Activated T-cell treated with anti-CD3 and anti-CD28 coated beads, Interleukin-2, amount 50 U/mL, for 72 hours (primary cell): ENCODE measurements at places on chromosomes 1 and 21.
A peak's percentile ranks its signal among the peaks of the same experiment; 100 is the strongest.

DNA sequence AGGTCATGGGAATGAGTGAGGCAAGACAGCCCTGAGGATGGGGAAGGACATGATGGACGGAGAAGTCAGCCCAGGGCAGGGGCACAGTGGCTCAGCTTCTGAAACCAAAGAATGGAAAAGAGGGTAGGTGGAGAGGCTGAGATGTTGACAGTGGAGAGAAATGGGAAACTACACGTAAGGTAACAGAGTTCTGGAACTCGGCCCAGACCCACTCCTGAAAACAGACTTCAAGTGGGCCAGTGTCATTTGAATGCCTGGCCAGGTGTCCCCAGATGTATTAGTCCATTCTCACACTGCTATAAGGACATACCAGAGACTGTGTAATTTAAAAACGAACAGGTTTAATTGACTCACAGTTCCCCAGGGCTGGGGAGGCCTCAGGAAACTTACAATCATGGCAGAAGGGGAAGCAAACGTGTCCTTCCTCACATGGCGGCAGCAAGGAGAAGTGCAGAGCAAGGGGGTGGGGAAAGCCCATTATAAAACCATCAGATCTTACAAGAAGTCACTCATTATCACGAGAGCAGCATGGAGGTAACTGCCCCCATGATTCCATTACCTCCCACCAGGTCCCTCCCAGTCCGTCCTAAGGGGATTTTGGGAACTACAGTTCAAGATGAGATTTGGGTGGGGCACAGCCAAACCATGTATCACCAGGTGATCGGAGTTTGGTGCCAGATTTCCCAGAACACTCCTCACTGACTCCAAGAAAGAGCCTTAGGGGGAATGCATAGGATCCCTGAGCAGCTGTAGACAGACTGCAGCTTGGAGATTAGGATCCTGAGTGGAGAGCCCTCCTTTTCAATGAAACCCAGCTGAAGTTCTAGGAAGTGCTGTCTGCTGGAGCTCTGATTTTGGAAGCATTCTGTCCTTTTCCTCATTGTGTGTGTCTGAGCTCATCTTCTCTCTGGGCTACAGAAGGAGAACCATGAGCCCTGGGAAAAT lies 40.3 kb downstream of the FHAD1 start:
- no peak for DNase-seq

- DNase-seq = no peak
Measured at GRCh38 chr1:2468540-2468939, 7.5 kb upstream of the PLCH2 start.

DNA sequence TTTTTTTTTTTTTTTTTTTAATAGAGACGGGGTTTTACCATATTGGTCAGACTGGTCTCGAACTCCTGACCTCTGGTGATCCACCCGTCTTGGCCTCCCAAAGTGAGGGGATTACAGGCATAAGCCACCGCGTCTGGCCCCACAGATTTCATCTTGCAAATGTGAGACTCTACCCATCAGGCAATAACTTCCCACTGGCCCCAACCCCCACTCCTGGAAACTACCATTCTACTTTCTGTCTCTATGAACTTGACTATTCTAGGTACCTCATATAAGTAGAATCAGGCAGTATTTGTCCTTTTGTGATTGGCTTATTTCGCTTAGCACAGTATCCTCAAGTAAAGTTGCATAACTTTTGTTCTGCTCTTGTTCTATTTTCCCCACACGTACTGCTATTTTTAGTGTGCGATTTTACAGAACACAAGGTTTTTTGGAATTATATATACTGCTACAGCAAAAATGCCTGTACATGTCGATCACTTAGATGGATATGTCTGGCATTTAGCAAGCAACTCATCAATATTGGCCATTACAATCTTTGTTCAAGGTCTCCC lies 40.2 kb downstream of the ECE1 start:
- no peak for DNase-seq

DNA sequence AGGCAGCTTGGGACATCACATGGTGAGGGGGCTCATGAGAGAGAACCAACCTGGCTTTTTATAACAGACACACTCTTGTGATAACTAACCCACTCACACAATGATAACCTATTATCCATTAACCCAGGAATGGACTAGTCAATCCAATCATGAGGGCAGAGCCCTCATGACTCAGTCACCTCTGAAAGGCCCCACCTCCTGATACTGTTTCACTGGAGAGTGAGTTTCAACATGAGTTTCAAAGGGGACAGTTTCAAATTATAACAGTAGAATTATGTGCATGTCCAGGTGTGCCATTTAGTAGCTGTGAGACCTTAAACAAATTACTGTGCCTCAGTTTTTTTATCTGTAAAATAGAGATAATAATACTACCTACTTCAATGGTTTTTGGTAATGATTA lies 47.6 kb upstream of the PPP2R5A start:
- no peak for DNase-seq

DNA sequence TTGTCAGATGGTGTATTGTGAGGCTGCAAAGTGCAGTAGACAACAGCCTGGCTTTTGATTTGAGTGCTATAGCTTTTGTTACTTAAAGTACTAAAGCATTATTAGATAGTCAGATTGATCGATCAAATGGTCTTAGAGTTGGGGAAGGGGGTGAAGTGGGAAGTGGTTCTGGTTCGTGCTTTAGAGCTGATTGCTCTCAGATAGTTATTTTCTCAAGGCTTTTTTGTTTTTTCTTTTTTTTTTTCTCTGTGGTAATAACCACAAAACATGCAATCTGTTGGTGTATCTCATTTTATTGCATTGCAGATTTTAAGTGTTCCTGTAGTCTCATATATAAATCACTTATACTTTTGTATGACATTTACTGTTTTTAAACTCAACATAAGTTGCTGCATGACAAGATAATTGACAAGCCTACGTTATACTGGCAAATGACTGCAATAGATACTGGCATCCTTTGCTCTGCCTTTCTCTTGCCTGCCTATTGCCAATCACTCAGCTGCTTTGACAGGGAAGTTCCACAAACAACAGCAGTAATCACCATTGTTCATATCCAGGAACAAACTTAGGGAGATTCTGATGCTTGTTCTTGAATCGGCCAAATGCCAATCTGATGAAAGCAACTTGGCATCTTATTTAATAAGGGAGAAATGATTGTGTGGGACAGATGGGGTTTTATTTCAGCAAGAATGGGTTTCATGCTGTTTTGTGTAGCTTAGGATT lies 125.0 kb upstream of the B3GALT2 start:
- DNase-seq = no peak

- no peak for DNase-seq
Measured at GRCh38 chr1:199082778-199083389, 444.0 kb downstream of the PTPRC start.

DNA sequence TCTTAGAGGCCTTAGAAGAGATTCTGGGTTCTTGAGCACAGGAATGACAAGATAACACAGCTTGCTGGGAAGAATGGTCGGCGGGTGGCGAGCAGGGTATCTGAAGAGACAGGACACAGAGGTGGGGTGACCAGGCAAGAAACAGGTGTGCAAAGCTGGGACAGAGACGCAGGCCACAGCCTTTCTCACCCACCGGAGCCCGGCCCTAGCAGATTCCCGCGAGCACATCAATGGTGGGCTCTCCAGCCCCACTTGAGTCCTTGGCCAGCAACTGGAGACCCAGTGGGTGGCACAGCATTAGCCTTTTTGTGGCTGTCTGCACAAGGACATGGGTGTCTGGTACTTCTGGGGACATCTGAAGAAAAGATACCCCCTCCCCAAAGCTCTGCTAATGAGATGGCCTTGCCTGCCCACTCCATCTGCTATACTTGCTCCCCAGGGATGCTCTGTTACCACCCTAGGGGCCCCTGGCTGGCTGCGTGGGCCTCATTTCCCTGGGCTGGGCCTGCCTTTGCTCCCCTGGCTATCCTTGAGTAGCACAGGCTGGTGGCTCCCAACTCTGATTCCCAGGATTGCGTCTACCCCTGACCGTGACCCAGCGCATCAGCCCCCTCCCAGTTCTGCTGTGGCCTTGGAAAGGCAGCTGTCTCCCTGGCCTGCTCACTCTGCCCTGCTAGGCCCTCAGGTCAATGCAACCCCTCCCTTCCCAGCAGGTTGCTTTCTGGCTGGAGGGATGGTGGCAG lies 127.2 kb upstream of the ADAR start:
- DNase-seq = no peak

DNA sequence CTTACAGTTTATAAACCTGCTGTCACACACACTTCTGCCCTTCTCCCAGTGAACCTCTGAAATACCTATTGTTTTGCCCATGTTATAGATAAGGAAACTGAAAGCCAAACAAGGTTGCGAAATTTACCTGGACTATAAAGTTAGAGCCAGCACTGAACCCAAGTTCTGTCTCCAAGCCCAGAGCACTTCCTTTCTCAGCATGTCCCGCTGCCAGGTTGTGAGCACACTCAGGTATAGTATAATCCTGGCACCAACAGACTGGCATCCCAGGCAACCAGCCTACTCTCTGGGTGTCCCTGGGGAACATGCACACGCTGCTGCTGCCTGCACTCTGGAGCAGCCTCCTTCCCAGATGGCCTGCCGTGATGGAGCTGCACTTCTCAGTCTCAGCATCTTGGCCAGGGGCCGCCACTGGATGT lies 45.1 kb downstream of the PGBD5 start:
- no peak for DNase-seq

DNA sequence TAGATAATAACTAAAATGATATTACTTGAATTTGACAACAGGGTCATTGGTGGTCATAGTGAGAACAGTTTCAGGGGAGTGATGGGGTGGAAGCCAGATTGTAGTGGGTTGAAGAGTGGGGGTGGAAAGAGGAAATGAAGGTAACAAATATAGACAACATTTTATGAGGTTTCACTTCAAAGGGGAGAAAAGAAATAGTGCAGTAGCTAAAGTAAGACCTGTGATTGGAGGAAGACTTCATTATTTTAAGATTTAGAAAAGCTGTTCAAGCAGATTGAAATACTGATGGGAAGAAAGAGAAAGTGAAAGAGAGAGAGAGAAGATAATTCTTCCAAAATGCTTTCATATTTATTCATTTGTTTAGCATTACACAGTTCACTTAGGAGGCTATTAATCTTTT lies 52.0 kb upstream of the KCNA3 start:
- no peak for DNase-seq

DNA sequence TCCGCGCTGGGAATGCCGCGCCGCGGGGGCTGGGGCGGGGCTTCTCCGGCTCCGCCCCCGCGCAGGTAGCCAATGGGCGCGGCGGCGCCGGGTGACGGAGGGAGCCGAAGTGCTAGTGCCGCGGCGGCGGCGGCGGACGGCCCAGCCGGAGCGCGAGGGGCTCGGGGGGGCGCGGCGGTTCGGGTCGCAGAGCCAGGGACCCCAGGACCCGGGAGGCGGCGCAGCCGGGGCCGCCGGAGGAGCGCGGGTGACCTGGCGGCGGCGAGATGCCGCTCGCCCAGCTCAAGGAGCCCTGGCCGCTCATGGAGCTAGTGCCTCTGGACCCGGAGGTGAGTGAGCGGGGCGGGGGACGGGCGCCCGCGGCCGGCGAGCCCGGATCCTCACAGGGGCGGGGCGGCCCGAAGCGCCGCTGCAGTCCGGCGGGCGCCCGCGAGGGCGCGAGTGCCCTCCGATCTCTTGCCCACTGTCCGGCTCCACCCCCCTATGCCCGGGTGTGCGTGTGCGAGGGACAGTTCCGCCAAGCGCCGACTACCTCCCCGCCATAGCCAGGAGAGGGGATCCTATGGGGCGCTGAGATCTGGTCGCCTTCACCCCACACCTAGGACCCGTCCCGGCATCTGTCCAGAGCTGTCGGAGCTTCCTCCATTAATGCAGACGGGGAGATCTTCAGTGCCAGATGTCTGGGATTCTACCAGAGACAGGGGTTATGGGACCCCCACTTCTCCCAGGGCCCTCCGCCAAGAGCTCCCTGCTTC lies at the start of gene RPS6KA1:
Gene RPS6KA1 (plus strand): TSS at position 107 of the 755 bp plus-strand sequence. CDS start 160 bp downstream, at position 267.
- peak; percentile 74 for DNase-seq

GRCh38 chr1:60108196-60108595 lies 34.6 kb upstream of the C1orf87 start:
- DNase-seq = no peak

DNA sequence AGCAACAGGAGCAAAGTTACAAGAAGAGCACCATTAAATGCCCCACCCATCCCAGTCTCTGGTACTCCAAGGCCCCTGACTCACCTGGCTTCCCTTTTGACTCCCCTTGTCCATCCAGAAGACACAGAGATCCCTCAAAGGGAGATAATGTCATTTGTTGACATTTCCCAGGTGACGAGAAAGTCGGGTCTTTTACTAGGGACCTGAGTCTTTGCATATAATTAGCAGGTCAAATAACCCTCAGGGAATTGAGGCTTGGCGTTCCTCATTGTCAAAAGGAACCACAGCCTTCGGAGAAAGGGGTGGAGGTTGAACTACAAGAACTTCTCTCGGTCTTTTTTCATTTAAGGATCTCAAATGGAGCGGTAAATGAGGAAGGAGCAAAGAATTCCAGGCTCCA lies 133.2 kb downstream of the PROX1 start:
- DNase-seq = no peak
